AG10803 (cell line): ENCODE measurements at places on chromosomes 5 and 9.

- DNase-seq: no peak
Measured at GRCh38 chr9:87766697-87767096, 40.8 kb downstream of the CTSL start.

GRCh38 chr5:61995486-61995885, 310.5 kb upstream of the KIF2A start:
- peak; percentile 74 for DNase-seq

GRCh38 chr5:96651047-96651446, 11.1 kb upstream of the CAST start:
- DNase-seq: no peak

DNA sequence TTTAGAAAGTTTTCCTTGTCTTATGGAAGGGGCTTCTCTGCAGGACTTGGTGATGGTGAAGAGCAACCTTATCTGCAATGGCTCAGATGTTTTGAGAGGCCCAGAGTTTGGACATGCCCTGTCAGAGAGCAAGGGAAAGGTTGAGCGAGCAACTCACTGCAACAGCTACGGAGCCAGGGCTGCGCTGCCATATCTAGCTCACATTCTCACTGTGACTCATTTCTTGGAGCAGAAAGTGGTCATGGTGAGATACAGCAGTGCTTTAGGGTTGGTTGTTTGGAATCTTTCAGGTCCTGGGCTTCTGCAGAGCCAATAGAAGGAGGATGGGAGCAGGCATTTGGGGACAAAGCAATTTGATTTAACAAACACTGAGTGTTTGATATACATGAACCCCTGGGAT, 12.3 kb downstream of the GLRA1 start:
- DNase-seq: no peak

GRCh38 chr5:105587963-105588662, 2025.5 kb upstream of the NUDT12 start:
- DNase-seq: no peak

GRCh38 chr5:61817472-61818326, 485.6 kb downstream of the ZSWIM6 start:
- DNase-seq: peak; percentile 54

DNA sequence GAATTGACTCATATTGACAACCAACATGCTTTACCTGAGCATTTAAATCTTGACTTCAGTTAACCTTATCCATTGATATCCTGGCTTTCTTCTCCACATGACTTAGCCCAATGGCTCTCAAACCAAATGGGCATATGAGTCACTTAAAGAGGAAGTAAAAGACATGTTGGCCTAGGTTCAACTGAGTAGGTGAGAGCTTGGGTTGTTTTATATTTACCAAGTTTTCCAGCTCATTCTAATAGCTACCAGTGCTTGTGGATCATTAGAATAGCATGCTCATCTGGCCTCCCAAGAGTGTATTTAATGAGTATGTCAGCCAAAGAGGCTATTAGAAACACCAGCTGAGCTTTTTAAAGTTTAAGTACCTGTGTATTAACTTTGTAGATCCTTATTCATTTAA, 1049.0 kb downstream of the PTPRD start:
- DNase-seq: no peak

DNA sequence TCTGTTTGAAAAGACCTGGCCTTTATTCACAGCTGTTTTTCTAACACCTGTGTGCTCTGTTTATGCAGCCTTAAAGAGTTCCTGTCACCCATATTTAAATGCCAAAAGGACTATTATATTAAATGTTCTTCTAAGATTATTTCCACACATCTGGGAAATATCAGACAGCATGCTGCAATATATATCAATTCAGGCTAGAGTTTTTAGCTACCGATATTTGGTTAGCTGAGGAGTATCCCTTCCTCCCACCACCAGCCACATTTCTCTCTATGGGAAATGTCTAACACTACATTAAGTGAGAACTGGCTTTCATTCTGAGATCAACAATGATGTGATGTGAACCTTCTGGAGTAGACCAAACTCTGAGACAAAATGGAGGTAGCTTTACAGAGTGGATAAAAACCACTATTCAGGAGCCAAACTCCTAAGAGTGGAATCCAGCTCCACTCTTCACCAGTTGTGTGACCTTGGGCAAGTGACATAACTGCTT, 509.2 kb downstream of the ZNF608 start:
- DNase-seq: no peak

DNA sequence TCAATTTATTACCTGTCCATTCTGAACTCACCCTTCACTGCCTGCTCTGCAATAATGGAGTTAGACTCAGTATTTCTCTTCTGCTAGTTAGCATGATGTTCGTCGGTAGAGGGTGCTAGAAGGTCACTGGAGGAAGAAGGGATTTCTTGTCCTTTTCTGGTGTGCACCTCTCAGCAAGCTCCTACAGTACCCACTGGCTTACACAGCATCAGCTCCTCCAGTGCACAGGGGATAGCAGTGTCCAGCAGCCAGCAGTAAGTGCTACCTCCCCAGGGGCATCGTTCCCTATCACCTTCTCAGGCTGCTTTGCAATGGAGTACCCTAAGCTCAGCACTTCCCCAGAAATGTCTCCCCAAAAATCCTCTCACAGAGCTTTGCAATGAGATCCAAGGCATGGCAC, 45.9 kb upstream of the APC start:
- DNase-seq: no peak

GRCh38 chr5:72555871-72556270, 48.7 kb upstream of the ZNF366 start:
- DNase-seq: no peak

- no peak for DNase-seq
Measured at GRCh38 chr5:71569748-71570509, 17.2 kb upstream of the MCCC2 start.

DNA sequence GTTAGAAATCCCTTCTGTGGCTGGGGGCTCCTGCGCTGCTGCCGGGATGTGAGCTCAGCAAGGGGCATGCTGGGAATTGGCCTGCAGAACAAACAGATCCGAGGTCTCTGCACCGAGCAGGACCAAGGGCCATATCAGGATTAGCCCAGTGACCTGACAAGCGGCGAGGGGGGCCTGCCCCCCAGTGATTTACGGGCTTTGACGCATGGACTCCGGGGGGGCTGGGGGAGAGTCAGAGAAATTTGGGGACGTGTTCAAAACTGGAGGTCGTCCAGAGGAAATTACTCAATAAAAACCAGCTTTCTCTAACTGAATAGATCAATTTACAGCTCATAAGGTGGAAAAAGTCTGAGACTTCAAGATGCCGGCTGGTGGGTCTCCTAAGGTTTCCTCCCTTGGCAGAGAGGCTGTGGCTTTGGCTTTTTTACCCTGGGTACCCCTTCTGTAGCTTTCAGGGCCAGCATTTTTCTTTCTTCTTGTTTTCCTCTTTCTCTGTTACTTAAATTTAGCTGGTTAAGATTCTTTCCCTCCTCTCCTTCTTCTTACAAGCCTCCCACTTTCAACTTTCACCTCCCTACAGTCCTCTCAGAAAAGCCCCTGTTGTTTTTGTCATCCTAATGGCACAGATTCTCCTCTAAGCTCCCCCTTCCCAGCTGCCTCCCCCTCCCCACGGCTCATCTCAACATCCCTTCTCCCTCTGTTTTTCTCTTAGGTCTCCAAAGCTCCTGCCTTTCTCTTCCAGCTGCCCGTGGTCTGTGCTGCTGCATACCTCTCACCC, 551.0 kb downstream of the CCDC171 start:
- DNase-seq: no peak

DNA sequence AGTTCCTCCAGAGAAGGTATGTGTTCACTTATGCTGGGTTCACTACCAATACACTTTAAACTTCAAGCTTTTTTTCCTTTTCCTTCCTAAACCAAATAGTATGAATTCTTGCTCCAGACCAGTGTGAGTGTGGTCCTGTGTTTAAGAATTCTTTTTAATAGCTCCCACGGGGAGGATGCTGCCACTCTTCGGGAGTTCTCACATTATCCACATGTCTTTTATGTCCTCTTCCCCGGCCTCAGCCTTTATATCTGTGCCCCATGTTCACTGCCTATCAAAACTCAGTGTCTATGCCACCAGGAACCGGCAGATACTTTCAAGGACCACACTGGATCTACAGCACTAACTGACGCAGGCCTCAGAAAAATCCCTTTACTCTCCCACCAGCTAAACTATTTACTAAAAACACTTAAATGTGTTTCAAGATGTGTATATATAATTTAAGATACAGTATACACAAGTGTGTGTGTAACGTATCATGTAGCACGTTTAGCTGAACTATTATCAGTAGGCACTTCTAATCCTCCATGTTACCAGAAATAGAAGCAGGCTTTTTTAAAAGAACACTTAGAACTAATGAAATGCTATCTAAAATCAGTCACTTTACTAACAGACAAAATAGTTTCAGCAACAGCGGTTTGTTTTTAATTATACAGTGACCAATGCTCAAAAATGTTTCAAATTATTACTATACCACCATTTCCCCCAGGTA, 88.0 kb downstream of the PLPP1 start:
- peak; percentile 44 for DNase-seq

GRCh38 chr5:2833556-2833955, 82.1 kb upstream of the IRX2 start:
- DNase-seq: no peak

DNA sequence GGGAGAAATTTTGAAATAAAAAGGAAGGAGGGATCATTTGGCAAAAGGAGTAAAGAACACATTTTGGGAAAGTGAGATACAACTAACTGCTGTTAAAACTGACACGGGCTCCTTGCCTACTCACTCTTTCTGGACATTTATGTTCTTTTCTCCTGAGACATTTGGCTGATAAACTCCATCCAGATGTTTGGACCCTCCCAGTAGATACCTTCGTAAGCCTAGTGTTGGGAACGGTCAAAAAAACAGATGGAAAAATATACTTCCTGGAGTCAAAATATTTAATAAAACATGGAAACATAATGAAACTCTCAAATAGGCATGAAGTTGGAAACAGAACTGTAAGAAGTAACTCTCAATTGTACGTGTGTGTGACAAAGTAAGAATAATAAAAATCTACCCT, 360.1 kb upstream of the RIOK2 start:
- DNase-seq: no peak

GRCh38 chr5:171592736-171593135, 173.3 kb downstream of the FGF18 start:
- DNase-seq: no peak

- DNase-seq: no peak
Measured at GRCh38 chr9:849431-849830, 7.9 kb downstream of the DMRT1 start.
